Hippocampal formation (tissue), 2 donors: ENCODE measurements at places on chromosomes 16 and 17.
A peak's percentile ranks its signal among the peaks of the same experiment; 100 is the strongest.

- DNase-seq = no peak
Measured at GRCh38 chr16:66295213-66295612, 71.3 kb upstream of the CDH5 start.

DNA sequence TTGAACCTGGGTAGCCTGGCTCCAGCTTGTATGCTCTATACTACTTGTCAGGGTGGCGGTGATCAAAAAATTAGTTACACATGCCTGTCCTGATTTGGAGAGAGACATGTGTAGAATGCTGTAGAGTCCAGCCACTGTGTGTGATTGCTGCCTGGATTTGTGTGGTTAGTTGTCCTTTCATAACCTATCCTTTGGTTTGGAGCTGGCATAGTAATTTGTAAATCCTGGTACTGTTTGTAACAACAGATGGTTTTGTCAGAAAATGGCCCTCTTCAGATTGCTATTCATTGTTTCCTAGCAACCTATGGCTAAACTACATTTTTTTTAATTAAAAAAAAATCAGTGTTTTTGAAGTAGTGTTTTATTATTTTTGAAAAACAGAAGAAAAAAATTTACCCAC is 30.5 kb downstream of the ETV4 start:
- DNase-seq = no peak

DNA sequence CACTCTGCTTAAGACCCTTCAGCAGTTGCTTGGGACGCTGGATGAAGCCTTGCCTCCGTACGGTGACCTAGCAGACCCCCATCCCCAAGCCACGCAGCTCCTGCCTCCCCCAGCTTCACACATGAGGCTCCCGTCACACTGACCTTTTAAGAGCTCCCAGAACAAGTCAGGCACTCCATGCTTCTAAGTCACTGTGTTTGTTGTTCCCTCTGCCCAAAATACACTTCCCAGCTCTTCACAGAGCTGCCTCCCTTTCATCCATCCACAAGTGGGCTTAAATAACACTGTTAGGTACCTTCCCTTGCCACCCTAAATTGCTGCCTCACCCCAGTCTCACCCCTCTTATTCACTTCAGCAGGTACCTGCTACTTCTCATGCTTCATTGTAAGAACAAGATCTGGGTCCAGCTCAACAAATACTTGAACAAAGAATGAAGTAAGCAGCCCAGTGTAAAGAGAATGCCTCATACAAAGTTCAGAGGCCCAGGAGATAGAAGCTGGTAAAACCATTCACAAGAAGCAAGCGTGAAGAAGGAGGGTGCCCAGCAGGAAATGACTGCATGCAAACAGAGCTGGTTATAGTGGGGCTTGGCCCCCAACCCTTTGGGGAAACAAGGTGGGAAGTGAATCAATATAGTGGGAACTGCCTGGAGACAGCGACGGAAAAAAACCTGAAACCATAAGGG is 5.8 kb downstream of the ZC3H7A start:
- no peak for DNase-seq

DNA sequence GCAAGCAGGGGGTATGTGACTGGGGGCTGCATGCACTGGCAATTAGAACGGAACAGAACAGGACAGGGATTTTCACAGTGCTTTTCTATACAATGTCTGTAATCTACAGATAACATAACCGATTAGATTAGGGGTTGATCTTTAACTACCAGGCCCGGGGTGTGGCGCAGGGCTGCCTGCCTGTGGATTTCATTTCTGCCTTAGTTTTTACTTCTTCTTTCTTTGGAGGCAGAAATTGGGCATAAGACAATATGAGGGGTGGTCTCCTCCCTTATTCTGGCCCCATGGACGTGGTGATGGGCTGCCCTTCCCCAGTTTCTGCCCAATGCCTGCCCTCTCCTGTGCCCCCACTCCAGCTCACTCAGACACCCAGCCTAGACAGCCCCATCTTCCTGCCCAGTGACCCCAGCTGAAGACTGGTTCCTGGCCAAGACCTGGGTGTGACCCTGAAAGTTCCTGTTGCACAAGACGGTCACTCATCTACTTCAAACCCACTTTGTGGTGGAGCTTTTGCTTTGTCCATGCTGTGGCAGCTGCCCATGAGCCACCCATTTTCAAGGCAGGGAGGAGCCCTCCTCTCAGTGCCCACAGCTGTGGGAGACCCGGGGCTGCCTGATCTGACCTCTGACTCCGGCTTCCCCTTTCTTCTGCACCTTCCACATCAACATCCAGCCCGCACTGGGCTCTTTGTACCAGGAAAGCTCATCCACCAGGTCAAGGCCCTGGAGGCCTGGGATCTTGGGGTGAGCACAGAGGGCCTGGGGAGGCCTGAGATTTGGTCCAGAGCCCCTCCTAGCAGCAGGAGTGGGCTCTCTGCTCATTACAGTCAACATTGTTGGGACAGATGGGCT is 18.6 kb downstream of the ALOX12B start:
- no peak for DNase-seq

DNA sequence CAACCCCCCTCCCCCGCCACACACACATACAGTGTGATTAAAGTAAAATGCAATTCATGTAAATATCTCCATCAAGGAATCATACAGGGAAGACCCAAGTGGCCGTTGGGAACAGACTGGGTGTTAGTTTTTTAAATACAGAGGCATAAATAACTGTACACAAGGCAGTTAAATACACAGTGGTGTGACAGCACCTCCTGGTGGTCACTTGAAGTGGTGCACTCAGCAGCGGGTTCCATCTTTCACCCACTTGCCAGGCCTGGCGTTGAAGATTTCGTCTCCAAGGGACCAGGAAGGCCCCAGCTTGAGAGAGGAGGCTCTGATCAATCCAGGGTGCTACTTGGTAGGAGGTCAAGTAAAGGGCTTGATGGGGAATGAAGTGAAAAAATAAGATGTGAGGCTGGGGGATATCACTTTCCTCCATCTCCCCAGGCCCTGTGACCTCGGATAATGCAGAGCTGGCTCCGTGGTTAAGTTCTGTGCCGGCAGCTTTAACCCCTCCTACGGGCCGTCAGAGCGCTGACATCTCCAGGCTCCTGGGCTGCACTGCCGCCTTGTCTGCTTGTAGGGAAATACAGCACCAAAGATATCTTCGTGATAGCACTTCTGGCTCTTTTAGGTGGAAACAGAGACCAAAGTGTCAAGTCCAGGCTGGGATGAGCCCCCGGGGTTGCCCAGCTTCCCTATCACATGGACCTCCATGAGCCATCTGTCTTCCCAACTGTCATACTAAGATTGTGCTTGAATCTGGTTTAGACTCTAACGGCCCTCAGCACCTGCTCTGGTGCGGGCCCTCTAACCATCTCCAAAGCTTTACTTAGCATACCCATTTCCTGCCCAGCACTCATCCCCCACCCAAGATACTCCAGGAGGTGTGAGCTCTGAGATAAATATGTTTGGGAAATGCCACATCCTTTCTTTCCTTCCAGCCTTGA is 20.7 kb downstream of the LGALS9 start:
- peak; percentile 35 for DNase-seq

DNA sequence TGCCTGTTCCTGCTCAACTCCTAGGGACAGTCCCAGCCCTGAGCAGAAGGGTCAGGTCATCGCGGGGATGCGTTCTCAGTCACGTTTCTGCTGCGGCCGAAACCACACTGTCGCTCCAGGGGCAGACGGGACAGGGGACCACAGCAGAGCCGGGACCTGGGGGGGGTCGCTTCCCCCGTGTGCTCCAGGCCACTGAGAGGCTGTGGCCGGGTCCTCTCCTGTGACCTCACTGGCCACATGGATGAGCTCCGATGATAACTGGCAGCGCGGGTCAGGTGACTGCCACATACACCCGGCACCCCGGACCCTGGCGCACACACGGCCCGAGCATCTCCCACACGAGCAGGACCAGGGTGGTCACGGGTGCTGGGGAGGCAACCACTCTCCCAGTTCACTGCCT is 12.8 kb downstream of the GNPTG start:
- no peak for DNase-seq

DNA sequence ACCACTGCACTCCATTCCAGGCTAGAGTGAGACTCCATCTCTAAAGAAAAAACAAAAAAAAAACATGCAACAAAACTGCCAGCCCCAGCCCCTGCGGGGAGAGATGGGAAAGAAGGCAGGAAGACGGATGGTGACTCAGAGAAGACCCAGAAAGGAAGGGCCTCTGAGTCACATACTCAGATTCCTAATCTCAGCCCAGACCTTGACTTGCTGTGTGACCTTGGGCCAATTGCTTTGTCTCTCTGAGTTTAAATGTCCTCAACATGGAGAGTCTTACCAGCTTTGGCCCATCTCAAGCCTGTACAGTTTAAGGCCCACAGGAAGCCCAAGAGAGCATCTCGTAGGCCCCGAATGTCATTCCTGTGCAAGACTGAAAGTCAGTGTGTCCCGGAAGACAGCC is 86.5 kb upstream of the LHX1 start:
- no peak for DNase-seq

GRCh38 chr16:27408602-27409031 is 6.6 kb downstream of the IL21R start:
- DNase-seq = no peak

GRCh38 chr17:63279498-63280230 is 166.4 kb downstream of the CYB561 start:
- DNase-seq = no peak

GRCh38 chr16:31036691-31037090 is 3.3 kb downstream of the STX4 start:
- DNase-seq = no peak

DNA sequence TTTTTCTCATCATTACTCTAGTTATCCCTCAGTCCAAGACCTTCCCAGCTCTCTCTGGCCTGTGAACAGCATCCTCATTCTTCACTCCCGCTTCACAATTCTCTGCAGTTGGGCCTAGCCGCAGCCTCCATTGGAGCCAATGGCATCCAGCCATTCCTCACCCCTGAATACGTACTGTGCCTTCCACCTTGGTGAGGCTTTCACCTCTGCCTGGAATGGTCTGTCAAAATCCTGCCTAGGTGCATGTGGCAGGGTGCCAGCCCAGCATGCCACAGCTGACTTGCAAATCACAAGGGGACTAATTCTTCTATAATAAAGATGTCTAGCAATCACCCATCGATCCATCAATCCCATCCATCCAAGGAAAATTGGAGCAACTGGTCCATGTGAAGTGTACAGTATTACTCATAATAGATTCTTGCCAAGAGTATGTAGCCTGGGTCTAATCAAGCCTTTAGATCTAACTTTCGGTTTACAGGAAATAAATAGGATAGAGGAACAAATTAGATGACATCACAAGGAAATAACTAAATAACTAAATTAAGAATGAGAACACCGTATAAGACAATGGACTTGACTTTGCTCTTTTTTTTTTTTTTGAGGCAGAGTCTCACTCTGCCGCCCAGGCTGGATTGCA is 5.1 kb upstream of the CX3CL1 start:
- DNase-seq = no peak

DNA sequence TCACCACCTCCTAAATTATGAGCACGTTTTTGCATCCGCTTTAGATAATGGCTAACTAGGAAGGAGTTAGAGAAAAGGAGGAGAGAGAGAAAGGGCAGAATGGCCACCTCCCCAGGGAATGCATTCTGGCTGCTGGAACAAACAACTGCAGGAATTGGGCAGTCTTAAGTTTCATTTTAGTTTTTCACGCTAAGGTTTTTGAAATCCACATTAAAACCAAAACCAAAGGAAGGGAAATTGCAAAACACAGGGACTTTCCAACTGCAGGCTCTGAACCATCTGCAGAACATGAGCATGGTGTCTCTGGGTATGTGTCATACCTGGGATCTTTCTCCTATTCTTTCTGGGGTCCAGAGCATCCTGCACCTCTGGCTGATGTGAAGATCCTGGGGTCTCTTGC is 12.1 kb upstream of the CCL8 start:
- DNase-seq = no peak

GRCh38 chr16:61900482-61900881 is 135.8 kb downstream of the CDH8 start:
- no peak for DNase-seq

DNA sequence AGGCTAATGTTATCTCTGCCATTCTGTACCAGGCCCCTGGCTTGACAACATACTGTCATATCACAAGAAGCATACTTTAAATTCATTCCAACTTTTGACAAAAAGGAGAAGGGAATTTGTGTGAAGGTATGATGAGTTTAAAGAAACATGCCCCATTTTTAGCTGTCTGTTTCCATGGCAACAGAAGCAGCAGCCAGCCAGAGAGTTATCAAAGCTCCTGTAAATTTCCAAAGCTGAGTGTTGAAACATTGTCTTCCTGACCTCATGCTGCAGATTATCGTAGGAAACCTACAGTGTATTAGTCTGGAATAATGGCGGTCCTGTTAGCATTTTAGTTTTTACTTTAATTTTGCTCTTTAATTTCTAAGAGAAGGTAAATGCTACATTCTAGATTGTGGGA is 124.9 kb downstream of the MRTFB start:
- no peak for DNase-seq

DNA sequence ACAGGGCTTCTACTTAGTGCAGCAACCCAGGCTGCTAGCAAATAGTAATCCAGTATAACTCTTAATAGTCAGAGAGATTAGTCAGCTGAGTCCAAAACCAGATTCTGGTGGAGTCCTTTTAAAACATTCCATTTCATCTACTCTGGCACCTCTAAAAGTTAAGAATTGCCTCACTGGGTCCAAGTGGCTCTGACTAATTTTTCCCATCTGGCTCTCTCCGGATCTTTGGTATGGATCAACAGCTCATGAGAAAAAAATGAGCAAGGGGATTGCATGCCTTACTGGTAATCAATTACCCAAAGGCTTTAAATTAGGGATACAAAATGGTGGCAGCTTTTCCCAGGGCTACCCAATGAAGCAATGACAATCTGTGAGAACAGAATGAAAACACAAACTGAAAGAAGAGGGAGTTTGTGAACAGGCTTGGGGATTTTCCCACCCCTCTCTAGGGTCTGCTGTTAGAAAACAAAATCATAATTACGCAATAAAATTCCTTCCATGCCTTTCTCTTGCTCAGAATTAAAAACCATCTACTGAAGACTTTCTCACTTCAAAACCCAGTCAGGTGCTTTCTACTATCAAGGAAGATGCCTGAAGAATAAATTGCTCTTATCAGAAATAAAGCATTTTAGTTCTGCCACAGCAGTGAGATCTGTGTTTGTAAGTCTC is 84.6 kb upstream of the PMFBP1 start:
- DNase-seq = no peak

- DNase-seq = no peak
Measured at GRCh38 chr16:68452176-68452575, 3.9 kb upstream of the SMPD3 start.

DNA sequence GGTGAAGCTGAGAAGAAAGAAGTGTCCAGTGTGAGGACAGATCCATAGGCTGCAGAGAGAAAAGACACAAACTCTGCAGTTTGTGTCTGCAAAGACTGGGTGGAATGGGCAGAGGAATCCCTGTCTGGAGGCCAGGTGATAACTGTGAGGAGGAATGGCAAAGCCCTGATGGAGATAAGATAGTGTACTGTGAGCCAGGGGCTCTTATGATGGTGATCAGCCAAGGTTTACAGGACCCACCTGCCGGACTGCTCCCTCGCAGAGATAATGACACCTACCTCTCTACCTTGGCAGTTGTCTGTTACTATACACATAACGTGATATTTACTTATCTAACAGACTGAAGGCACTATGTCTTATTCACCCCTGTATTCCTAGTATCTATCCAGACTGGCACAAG is 92.6 kb upstream of the ASIC2 start:
- DNase-seq = no peak

DNA sequence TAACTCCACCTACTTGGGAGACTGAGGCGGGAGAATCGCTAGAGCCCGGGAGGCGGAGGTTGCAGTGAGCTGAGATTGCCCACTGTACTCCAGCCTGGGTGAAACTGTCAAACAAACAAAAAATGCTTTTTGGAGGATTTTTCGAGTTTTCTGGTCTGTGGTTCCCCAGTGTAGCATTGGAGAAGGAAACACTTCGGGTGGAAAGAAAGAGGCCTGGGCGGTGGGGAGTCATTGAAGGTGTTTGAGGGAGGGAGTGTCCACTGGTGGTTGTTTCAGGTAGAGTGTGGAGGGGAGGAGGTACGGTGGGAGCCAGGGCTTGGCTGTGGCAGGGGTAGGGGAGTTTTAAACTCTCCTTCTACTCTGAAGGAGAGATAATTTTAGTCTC is 1.2 kb downstream of the RNF213 start:
- DNase-seq = no peak
